Regular cardiac myocyte (primary cell): ENCODE measurements at places on chromosomes 6 and 20. TPM values are rescaled to one million over a fixed set of nuclear protein-coding genes. Genes with fewer than 3 reads are reported as not detected.

Gene IER3
- 105 and 239 TPM in 2 replicates for total RNA-seq

Gene ZNF512B
- 5.1 and 8.4 TPM in 2 replicates for total RNA-seq

Gene AK9
- total RNA-seq: 4.2 and 10.1 TPM in 2 replicates

Gene OXT
- not detected in 2 replicates for total RNA-seq

Gene SLC2A10
- 32.2 and 49.3 TPM in 2 replicates for total RNA-seq

Gene CST7
- not detected in 2 replicates for total RNA-seq
